Thyroid gland (tissue), 4 donors: ENCODE measurements at places on chromosomes 5 and 9. TPM values are rescaled to one million over a fixed set of nuclear protein-coding genes. Genes with fewer than 3 reads are reported as not detected.

Gene PRELID2
- total RNA-seq, result 24.7 TPM

Gene PCDHAC1
- total RNA-seq, result 6.4 TPM

Gene CFAP157
- 0.22 TPM for total RNA-seq

Gene SMU1
- 19.8 TPM for total RNA-seq

Gene IFNA7
- total RNA-seq, result not detected

Gene FAM200C
- total RNA-seq, result 9.0 TPM

Gene FIBCD1
- not detected for total RNA-seq

Gene SPINK13
- total RNA-seq, result not detected

Gene GRM6
- total RNA-seq, result not detected

Gene CCL19
- 8.5 TPM for total RNA-seq

- no peak for DNase-seq
These were observed 3.4 kb downstream of the FREM1 start for GRCh38 chr9:14906644-14907359.

- DNase-seq, result no peak
These were observed 1.1 kb downstream of the UGCG start for GRCh38 chr9:111897601-111898137.

DNA sequence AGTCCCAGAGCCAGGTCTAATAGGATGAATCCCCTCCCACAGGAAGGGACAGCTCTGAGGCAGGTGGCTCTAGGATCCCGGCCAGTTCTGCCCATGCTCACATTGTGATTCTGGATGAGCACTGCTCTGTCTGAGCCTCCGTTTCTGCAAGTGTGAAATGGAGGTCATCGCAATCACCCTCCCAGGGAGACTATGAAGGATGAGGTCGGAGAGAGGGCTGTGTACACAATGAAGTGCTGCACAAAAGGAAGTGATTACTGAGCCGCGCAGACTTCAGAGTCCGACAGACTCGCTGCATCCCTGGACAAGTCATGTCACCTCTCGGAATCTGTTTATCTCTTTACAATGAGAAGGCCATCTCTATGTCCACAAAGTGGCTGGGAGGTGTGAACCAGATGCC, 21.7 kb downstream of the LHX6 start:
- DNase-seq, result no peak

DNA sequence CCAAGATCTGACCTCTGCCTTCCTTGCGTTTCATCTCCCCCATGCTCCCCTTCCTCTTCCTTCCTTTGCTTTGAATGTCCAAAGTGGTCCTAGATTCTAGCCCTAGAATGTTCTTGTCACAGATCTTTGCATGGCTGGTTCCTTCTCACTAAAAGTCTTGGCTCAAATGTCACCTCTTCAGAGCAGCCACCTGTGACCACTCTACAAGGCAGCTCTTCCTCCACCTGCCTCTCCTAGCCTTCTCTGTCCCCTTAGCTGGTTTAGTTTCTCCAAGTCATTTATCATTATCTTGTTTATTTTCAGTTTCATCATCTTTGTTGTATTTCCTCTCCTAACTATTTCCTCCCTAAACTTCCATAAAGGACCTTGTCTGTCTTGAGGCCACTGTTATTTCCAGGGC, 7.1 kb upstream of the OCLN start:
- peak; percentile 72 for DNase-seq

GRCh38 chr9:34383904-34384303, 7.2 kb upstream of the MYORG start:
- DNase-seq, result no peak

DNA sequence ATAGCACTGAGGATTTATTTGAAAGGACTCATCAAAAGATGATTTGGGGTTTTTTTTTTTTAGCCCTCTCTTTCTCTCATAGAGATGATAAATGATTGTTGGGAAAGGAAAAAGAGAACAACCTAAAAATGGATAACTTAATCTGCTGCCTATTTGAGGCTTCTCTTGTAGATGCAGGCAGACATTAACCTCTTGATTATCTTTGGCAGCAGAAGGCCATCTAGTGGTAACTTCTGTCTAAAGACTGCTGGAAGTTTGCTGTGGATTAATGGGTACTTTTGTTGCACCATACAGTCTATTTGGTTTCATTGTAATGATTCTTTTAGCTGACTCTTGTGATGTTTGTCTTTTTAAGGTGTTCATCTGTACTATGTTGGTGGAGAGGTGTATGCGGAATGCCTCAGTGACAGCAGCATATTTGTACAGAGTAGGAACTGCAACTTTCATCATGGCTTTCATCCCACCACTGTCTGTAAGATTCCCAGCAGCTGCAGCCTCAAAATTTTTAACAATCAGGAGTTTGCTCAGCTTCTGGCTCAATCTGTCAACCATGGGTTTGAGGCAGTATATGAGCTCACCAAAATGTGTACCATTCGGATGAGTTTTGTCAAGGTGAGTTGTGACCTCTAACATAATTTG, 18.8 kb downstream of the SMIM32 start:
- DNase-seq, result no peak

DNA sequence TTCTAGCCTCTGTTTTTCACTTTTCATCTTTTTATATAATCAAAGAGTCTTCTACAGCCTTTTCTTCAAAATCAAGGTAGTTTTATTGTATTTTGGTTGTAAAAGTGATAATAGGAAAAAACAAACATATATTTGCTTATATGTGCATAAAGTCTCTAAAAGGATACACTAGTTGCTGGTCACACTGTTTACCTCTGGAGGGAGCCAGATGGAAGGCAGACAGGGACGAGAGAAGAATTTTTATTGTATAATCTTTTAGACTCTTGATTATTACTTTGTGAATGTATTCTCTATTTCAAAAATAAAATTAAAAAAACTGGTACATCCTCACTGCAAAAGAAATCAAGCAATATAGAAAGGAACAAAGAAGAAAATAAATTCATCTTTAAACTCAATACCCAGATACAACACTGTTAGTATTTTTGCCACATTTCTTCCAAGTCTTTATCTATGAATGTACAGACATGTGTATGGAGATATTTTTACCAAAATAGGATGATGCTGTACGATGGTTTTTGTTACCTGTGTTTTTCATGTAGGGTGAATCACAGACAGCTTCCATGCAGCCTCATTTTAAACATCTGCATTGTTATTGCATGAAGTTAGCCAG, 6.1 kb upstream of the RNF183 start:
- peak; percentile 37 for DNase-seq

DNA sequence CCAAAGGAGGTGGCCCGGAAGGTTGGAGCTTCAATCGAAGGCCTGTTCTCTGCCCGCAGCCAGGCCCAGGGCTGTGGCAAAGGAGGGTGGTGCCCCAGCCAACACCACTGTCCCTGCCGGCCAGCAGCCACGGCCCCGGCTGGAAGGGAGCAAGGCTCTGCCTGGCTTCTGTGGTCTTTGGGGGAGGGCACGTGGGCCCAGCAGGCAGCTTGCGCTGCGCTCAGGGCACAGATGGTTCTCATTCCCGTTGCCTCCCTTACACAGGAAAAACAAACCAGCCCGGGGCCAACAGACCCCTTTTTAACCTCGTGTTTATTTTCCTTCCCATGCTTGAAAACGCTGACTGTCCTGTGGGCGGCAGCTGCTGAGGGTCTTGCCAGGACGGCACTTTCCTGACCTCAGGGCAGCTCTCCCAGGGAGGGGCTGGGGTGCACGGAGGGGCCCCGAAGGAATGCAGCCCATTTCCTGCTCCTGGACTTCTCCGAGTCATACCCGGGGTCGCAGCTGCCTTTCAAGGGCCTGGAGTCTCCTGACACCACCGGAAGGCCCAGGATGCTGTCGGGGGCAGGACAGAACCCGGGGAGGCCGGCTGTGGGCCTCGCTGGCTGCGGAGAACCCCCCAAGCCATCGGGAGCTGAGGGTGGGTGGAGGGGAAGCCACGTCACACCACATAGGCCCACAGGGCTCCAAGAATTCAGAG, 1.1 kb upstream of the GPSM1 start:
- DNase-seq, result no peak

DNA sequence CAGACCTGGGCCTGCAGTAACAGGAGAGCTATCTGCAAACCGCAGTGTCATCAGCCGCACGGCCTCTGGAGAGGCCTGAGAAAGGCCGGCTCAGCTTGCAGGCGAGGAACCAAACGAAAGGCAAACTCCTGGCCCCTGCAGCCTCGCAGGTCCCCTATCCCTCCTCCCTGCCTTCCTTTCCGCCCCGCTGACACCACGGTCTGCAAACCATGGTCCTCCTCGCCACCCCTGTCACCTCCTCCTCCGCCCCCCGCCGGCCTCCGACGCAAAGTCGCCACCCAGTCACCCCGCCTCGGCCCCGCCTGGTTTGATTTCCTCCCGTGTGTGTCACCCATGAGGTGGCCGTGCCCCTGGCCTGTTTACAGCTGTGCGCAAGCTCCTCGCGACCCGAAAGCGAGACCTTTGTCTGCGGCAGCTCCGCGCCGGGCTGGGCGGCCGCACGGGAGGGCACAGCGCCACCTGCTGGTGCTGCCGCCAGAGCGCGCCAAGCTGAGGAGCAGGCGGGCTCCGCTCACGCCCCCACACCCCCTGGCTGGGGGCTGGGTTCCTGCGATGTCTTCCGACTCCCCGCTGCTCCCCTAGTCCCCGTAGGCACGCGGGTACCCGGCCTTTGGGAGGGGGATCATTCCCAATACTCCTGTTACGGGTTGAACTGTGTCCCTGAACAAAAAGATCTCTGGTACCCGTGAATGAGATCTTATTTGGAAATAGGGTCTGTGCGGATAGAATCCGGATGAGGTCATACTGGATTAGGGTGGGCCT, 19.4 kb downstream of the GBGT1 start:
- peak; percentile 73 for DNase-seq

- no peak for DNase-seq
These were observed 32.2 kb downstream of the PCDH1 start for GRCh38 chr5:141846031-141846430.

- DNase-seq, result peak; percentile 4
These were observed 164.8 kb upstream of the VCAN start for GRCh38 chr5:83306572-83307241.

GRCh38 chr9:16868701-16869100, 1.8 kb downstream of the BNC2 start:
- no peak for DNase-seq

DNA sequence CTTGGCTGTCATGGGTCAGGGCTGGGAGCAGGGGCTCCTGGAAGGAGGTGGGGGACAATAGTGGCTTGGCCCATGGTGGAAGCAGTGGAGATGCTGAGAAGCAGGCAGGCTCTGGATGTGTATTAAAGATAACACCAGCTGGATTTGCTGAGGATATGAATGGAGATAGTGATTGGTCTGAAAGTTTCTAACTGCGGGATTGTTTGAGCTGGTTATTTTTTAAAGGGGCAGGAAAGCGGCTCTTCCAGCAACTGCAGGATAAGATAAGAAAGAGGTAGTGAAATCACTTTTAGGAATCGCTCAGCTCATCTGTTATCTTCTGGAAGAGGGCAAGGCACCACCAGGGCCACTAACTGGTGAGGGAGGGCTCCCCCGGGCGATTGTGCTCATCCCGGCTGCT, 125.5 kb downstream of the TENT4A start:
- DNase-seq, result no peak

- no peak for DNase-seq
These were observed at the start of gene PCDHGA9 for GRCh38 chr5:141402553-141403243. Gene PCDHGA9, plus strand, starts transcription at chr5:141402778. Its CDS starts 175 bp downstream, at chr5:141402953.

GRCh38 chr9:70563431-70564204, 149.2 kb upstream of the KLF9 start:
- peak; percentile 27 for DNase-seq

DNA sequence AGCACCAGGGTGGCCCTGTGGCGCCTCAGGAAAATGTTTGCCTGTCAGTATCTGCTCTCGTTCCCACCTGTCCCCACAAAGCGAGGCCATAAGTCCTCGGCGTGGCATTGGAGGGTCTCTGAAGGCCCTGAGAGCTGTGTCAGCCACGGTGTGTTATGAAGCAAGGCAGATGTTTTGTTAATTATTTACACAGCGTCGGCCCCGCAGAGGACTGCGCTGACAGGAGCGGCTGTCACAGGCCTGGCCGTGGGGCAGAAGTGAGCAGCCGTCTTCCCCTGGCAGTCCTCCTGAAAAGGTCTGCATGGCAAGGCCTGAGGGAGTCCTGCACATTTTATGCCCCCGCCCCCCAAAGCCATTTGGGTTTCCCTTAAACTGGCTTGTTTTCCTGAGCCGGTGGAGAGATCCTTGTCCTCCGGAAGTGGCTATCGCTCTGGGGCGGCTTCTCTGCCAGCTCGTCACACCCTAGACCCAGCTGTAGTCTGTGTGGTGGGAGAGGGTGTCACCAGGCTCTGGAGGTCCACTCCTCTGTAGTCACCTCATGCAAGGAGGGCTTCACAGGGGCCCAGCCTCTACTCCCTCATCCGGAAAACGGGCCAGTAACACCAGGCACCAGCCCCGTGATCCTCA, 6.2 kb downstream of the NEK6 start:
- DNase-seq, result no peak

- no peak for DNase-seq
These were observed 106.1 kb upstream of the PHYKPL start for GRCh38 chr5:178338750-178339144.

- no peak for DNase-seq
These were observed 9.6 kb upstream of the PAPPA start for GRCh38 chr9:116144038-116144437.

DNA sequence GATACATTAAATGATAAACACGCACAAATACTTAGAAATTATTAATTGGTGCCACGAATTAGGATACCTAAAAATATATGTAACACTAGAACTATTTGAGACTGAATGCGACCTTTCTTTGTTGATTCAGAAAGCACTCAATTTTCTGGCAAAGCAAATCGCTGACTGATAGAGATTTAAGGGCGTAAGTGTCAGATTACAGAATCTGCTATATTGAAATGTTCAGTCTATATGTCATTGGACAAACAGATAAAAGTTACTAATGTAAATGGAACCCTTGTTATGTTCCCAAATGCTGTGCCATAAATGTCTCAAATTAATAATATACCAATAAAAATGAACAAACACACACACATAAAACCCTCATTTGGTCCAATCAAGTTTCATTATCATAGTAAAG, 137.9 kb downstream of the MPDZ start:
- no peak for DNase-seq

DNA sequence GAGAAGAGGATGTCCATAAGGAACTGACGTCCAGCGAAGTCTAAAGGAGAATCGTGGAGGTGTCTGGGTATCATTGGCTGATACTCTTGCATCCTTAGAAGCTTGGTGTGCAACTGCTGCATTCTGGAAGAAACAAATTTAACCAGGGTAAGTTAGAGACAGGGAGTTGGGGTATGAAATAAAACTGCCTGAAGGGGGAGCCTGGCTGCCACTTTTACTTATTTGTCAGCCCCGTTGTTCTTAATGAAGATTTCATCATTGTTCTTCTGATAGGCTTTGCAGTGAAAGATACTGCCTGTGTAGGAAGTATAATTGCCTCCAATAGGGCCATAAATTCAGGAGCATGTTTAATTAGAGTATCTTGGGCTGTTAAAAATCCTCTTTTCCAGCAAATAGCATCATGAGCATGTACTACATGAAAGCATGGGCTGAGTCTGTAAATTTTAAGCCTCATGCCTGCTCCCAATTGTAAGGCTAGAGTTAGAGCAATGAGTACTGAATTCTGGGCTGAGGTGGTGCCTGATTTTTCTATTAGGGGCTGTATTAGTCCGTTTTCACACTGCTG, 1264.5 kb upstream of the ACO1 start:
- no peak for DNase-seq

- DNase-seq, result no peak
These were observed 225.0 kb downstream of the ESM1 start for GRCh38 chr5:54760182-54760935.
